Stimulated activated CD8-positive, alpha-beta memory T cell treated with anti-CD3 and anti-CD28 coated beads, Interleukin-4, amount 100 ng/mL, for 1 hour (primary cell): ENCODE measurements at places on chromosomes 3 and 15.

- no peak for DNase-seq
Measured at GRCh38 chr3:192869131-192870031, 48.3 kb downstream of the MB21D2 start.

DNA sequence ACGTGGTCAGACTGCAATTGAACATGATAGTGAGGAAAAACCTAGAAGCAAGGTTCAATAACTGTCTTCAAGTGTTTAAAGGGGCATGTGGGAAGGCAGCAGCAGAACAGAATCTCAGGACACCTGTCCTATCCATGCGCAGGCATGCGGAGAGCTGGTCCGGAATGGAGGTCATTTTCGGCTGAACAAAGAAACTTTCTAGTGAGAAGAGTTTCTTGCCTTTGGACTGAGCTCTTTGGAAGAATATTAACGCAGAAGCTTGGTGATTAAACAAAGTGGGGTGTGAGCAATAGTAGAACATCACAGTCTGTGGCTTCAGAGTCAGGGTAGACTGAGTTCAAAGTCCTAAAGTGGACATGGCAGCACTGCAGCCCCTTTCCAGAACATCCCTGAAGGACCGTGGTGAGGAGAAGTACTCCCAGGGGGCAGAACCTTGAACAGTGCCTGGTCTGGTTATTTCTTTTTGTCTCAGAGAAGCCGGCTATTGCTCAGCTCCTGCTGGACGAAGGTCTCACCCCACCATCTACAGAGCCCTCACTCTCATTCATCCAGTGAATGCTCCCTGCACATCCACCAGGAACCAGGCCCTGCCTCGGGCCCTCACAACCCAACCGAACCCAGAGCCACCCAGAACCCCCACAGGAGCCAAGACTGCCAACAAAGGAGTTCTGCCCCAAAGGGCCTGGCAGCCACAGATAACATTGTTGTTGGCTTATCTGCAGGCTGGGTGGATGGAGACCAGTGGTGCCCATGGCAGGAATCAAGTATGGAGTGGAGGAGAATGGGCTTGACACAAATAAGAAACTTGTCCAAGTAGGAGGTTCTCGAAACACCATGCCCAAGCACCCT lies 2.8 kb upstream of the SSUH2 start:
- DNase-seq = no peak

GRCh38 chr3:184377374-184377773 lies 633 bp downstream of the THPO start:
- no peak for DNase-seq

DNA sequence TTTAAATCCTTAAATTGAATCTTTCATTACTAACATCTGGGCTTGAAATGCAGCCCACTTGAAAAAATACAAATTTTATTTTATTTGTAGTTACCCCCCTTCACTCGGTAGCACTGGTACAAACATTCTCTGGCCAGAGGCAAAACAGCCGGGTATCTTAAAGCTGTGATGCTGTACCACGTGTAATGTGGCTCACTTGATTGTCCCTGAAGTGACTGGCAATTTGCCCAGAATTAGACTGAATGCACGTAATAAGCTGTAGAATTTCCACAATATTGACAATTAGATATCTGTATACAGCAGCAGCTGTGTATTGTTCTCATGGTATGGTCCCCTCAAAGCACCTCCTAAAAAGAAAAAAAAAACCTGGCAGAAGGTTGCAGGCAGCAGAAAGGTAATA lies 192.8 kb upstream of the TBC1D5 start:
- DNase-seq = no peak

DNA sequence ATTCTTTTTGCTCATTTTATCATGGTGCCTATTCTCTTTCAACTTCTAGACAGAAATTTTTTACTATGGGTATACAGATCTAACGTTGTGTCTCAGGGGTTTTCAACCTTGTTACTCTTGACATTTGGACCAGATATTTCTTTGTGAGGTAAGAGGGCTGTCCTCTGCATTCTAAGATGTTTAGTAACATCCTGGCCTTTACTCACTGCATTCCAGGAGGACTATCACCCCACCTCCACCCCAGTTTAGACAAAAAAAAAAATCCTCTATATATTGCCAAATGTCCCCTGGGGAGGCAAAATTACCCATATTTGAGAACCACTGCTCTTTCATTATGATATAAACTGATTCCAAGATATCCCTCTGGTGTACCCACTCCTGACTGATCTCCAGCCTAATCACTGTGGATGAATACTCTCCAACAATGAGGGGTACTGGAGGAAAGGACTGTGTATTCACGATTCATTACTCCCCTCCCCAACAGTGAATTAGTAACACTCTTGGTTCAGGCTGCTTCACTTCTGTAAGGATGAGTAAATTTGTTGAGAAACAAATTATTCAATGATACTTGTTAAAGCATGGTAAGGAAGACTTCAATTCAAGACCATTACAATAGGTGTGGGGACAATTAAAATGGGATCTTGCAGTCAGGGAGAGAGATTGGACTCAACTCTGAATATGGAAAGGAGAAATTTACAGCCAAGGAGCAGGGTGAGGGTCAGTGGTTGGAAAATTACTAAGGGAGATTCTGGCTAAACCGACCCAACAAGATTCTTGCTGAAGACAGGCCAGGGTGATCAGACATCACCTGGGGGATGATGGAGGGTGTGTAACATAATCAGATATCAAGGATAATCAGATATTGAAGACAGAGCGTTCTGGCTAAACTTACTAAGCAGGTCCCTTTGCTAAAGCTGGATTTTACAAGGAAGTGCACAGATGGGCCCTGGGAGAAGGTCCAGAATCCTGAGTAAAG lies 123.8 kb upstream of the DAZL start:
- DNase-seq = no peak

DNA sequence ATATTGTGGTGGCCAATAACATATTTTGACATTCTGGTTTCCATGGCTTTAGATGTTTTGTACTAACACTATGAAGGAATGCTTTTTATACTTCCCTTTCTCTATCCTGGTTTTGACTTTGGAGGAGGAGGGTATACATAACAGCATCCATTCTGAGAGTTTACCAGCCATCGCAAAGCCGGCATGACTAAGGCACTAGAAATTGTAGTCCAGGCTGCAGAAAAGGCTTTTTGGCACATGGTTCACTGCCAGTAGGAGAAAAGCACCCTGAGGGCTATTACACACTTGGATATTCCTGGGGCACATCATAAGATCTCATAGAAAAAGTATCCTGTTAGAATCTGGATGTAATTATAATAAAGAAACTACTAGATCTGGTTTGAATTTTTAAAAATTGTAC lies 101.8 kb downstream of the STT3B start:
- no peak for DNase-seq

GRCh38 chr3:183306798-183307671 lies 54.0 kb downstream of the B3GNT5 start:
- DNase-seq = no peak

DNA sequence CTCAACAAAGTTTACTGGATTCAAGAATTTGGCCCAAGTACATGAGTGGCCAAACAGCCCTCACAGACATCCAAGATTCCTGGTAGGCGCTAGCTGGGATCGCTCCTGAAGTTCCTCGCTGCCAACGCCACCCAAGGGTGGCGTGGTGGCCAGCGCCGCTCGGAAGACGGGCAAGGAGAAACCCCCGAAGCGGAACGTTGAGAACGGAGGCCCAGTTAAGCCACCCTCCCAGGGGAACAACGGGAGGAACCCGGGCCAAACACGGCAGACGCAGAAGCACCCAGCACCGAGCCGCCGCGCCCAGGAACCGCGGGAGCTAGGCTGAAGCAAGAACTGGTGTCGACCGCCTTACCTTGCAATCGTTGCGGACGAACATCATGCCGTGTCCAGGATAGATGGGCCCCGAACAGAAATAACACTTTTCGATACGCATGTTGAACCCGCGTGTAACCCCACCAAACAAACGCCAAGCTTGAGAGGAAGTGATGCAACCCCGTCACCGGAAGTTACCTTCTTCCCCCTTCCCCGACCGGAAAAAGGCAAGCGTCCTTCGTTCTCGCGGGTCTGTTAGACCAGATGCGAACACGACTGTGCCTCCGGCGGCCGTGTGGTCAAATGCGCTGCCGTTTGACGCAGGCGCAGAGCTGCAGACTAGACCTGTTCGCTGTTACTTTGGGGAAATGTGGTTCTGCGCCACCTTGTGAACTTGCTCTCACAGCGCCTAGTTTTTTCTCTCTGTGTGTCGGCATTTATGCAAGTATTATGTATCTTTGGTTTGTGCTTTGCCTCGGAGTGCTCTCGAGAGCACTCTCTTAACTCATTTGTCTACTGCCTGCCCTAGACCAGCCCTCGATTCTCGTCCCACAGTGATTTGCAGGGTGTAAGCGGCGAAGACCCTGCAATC lies at the start of gene RSL24D1:
TSS of gene RSL24D1 (minus strand) at position 484 of the 904 bp plus-strand sequence. CDS start at position 433, 51 bp downstream.
- peak; percentile 85 for DNase-seq

DNA sequence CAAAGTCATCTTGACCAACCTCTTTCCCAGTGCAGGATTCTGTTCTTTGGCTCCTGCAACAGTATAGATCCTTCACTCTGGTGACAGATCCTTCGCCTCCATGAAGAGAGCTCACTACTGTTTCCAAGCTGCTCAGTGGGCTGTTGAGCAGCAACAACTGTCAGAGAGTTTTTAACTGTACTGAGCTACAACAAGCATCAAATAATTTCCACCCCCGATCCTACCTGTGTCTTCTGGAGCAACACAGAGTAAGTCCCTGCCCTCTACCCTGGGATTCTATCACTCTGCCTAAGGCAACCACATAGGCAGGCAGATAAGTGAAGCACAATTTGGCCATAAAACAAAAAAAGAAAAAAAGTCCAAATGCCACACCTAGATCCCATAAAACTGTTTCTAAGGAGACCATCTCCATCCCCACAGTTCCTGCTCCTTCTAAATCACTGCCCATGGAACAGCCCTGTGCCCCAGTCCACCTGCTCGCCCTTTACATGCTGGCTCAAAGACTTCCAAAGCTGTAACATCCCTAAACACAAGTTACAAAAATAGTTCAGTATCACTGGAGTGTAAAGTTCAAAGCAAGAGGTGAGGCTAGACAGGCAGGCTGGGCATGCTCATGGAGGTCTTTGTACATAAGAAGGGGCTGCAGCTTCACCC lies 37.8 kb upstream of the ANPEP start:
- no peak for DNase-seq

DNA sequence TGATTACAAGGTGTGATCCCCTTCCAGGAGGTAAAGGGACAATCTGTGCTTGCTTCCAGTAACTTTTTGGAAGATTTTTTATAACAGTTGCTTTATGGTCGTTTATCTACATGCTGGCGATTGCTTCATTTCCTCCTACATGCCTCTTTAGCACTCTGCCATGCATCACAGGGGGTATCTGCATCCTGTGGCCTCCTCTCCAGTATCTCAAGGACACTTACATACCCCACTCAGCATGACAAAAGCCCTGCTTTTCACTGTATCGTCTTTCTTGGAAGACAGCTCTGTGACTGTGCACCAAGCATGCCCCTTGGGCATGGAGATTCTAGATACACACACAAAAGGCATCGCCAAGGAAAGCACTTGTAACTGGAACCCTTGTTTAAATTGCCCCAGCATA lies 25.3 kb downstream of the CAPN3 start:
- DNase-seq = no peak

GRCh38 chr3:62277450-62277849 lies 95.9 kb downstream of the FEZF2 start:
- DNase-seq = no peak

DNA sequence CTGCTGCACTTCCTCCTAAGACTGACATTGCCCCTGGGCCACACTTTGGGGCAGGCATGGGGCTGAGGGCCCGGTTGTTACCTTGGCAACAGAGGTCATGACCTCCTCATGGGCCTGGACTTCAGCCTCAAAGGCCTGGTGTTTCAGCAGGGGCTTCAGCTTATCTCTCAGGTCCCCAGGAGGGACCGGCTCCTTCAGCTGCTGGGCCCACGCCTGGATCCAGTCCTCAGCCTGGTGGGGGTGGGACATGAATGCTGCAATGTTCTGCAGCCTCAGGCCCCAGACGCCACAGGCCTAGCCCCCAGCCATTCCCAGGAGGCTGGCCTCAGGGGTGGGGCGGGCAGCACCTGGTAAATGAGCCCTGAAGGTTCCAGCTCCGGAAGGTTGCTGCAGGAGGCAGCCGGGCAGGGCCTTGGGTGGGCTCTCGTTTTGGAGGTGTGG lies 27.6 kb downstream of the SPTBN5 start:
- DNase-seq = no peak

DNA sequence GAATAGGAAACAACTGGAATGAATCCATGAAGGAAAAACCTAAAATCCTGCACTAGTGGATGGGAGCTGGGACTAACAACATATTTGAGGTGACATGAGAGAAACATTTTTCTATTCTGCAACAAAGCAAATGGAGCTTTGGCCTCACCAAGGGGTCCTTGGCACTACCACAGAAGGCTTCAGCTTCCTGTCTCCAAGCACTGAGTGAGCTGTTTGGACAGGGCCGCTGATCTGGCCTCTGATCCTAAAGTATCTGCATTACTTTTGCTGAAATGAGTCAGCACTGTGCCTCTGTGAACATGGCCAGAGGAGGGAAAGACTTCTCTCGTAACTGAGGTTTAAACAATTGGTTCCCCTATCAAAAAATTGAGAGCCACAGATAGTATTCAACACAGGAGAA lies 9.0 kb downstream of the ARPP21 start:
- DNase-seq = no peak

GRCh38 chr3:62013951-62014350 lies 359.4 kb downstream of the FEZF2 start:
- DNase-seq = no peak

GRCh38 chr3:153973722-153974265 lies 147.4 kb upstream of the ARHGEF26 start:
- no peak for DNase-seq

GRCh38 chr15:65980824-65981456 lies 111.6 kb downstream of the RAB11A start:
- no peak for DNase-seq

- DNase-seq = no peak
Measured at GRCh38 chr3:160719710-160720109, 36.3 kb upstream of the PPM1L start.

DNA sequence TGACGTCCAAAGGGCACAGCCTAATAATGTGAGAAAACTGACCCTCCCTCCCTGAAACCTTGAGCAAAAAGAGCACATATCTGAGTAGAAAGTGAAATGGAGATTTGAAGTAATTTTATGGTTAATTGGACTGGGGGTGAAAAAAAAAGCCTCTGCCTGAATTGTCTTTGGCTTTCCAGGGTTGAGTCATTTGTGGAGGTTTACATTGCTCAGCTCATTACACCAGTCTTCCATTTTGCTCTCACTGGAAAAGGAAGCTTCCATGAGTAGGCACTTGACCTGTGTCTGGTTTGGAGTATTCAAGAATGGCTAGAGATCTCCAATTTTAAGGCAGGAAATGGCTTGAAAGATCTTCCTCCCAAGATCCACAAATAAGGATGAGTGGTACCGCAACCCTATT lies 273.9 kb downstream of the PDCD6IP start:
- no peak for DNase-seq
